ENCODE measurements at places on chromosomes 16 and 17. TPM values are rescaled to one million over a fixed set of nuclear protein-coding genes. Genes with fewer than 3 reads are reported as not detected.

TBX21 gene
- 0.74 TPM for total RNA-seq

TP53TG3 gene
- not detected for total RNA-seq

PPP1R1B gene
- 20.7 TPM for total RNA-seq

PER1 gene
- 15.5 TPM for total RNA-seq

ADAMTS18 gene
- 0.49 TPM for total RNA-seq
